ENCODE measurements at places on chromosomes 4 and X.

- DNase-seq, result no peak
Observed at GRCh38 chr4:187993827-187994226, 1.7 kb upstream of the ZFP42 start.

GRCh38 chr4:88758264-88758663 lies 60.6 kb upstream of the NAP1L5 start:
- DNase-seq, result no peak

DNA sequence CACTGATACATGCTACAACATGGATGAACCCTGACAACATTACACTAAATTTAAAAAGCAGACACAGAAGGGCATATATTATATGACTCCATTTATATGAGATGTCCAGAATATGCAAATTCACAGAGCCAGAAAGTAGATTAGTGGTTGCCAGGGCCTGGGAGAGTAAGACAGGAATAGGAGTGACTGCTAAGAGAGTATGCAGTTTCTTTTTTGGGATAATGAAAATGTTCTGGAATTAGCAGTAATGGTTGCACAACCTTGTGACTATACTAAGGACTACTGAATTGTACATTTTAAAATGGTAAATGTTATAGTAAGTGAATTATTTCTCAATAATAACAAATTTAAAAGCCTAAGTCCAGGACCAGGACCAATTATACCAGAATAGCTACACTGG lies 29.5 kb upstream of the NUP54 start:
- no peak for DNase-seq

GRCh38 chr4:165765053-165765452 lies 108.0 kb upstream of the TLL1 start:
- no peak for DNase-seq

- DNase-seq, result no peak
Observed at GRCh38 chr4:11039634-11040131, 355.1 kb upstream of the CLNK start.

- DNase-seq, result peak; percentile 45
Observed at GRCh38 chr4:77052352-77052751, 23.4 kb downstream of the CCNI start.

DNA sequence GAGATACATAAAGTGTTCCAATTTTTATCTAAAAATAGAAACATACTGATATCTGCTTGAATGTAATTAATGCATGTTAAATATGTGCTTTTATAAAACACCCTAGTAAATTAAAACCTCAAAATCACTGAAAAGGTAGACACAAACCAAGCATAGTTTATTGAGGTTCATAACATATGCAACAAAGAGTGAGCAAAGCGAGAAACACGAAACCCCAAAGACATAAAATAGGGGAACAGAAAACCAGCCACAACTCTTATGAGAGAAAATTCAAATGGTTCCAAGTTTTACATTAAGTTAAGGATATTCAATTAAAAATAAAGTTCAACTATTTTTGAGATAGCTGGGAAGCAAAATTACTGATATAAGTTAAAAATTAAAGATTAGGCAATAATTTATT lies 336.4 kb upstream of the AGA start:
- DNase-seq, result no peak

GRCh38 chr4:181822005-181822375 lies 421.2 kb upstream of the TENM3 start:
- no peak for DNase-seq

- no peak for DNase-seq
Observed at GRCh38 chr4:147378780-147379179, 102.1 kb upstream of the EDNRA start.

DNA sequence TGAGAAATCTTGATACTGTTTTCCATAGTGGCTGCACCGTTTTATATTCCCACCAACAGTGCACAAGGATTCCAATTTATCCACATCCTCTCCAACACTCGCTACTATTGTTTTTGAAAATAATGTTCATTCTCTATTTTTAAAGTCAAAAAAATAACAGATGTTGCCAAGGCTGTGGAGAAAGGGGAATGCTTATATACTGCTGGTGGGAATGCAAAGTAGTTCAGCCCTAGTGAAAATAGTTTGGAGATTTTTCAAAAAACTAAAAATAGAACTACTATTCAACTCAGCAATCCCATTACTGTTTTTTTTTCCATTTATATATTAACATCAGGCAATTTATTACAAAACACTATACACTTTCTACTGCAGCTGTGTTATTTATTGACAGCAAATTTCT lies 208.7 kb downstream of the CBLL2 start:
- no peak for DNase-seq

GRCh38 chr4:168337550-168337940 lies 19.0 kb upstream of the DDX60 start:
- DNase-seq, result no peak

DNA sequence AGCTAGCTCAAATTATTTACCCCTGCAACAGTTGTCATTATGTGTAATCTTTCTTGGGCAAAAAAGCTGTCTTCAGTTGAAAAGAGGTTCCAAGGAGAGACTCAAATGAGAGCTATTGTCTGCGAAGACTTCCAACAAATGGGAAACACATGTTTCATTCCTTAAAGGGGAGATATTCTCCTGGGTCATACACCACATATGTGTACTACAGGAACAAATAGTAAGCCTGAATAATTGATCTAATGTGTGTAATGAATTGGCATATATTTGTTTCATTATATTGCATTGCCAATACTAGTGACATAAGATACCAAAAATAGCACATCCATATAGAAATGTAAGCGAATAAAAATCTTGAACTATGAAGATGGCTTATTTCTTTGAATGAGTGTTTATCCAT lies 950.9 kb upstream of the NDST4 start:
- no peak for DNase-seq

DNA sequence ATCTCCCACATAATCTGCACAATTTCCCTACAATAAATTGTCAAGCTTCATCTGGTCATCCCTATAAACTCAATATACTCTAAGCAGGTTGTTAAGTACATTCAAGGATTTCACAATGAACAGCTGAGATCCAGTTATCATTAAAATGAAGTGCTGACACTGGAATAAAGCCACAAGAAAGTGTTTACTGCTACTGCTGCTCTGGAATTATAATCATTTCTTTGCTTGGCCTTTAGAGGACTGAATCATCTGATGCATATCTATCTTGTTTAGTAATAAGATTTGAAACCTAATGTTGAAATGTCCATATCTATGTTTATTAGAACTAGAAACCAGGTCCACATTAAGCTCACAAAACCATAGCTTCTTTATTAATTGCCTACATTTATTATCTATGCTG lies 338.6 kb upstream of the ZFP42 start:
- no peak for DNase-seq

GRCh38 chr4:168317621-168318020 lies 931 bp downstream of the DDX60 start:
- no peak for DNase-seq

GRCh38 chrX:7263330-7263729 lies 115.4 kb upstream of the PUDP start:
- DNase-seq, result no peak

DNA sequence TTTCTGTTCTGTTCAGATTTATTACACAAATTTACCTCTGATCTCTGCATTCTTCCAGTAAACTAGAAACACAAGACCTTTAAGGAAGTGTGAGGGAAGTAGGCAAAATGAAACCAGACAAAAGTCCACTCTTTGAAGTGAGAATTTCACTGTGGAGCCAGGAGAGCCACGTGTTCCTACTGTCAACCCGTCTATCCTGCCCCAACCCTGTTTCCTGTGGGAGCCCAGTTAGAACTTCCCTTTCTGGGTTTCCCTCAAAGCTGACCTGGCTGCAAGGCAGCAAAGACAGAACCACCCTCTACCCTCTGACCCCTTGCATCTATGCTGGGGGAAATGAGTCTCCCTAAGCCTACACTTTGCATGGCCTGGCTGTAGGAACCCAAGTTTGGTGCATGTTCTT lies 40.0 kb downstream of the TMEM144 start:
- DNase-seq, result no peak

DNA sequence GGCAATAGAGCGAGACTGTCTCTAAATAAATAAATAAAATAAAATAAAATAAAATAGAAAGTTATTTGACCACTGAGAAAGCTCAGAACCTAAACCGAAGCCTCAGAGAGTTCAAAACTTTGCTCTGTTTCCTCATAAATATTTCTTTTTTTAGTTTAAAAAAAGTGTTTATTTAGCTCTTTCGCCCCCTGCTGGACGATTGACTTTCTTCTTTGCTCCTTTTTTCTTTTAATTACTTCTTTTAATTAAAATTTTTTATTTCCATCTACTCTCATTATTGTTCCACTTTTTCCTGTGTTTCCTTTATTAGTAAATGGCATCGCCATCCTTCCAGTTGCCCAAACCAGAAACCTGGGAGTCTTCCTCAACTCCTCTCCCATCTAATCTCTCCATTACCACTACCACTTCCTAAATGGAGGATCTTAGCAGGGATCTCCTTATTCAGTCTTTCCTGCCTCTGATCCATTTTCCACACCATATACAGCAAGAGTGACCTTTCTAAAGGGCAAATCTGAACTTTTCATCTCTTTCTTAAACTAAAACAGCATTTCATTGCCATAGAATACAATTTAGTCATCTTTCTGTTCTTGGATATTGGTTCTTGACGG lies 728 bp upstream of the IL13RA2 start:
- no peak for DNase-seq

- no peak for DNase-seq
Observed at GRCh38 chr4:105198541-105198940, 51.9 kb downstream of the TET2 start.

DNA sequence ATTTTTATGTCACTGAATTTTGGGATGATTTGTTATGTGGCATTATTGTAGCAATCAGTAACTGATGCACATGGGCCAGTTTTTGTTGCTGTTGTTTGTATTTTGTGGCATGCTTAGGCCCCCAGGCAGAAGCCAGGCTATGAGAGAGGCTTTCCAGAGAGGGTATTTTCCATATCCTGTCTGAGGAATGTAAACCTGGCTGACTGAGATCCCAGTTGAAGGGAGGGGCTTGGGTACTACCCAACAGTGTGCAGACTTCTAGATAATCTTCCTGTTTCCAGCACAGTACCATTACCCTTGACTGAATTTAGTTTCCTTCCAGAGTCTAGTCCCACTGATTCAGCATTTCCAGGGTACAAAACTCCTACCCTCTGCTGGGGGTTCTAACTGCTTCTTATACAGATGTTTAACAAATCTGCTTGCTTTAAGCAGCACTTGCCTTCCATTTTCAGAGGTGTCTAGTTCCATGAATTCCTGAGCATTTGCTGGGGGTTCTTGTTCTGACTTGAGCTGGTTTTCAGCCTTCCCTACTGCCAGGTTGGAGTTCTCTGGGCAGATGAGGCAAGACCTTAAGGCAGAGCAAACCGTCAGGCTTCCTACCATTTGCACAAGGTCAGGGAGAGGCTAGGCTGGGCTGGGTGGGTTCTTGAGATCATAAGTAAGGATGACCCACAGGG lies 104.7 kb upstream of the EGFL6 start:
- DNase-seq, result no peak

DNA sequence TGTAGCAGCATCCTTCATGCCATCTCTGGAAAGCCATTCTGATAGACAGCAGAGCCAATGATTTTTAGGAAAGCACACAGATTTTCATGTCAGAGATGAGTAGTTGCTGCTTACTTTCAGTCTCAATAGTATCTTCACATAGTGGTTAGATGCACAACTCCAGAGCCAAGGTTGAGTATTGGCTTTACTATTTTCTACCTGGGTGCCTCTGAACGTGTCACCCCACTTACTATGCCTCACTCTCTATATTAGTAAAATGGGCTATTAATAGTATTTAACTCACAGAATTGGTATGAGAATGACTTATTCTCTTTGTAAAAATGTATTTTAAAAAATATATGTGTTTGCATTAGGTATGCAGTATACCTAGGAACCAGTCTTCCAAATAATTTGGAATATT lies 108.8 kb upstream of the STIM2 start:
- no peak for DNase-seq

GRCh38 chrX:47384502-47384901 lies 14.1 kb downstream of the ZNF157 start:
- DNase-seq, result peak; percentile 57

- no peak for DNase-seq
Observed at GRCh38 chr4:119286377-119287002, 35.4 kb downstream of the FABP2 start.

GRCh38 chrX:108468486-108468885 lies 28.8 kb downstream of the COL4A5 start:
- no peak for DNase-seq

GRCh38 chr4:162622664-162623063 lies 458.9 kb upstream of the FSTL5 start:
- DNase-seq, result no peak

- DNase-seq, result no peak
Observed at GRCh38 chr4:76535603-76536372, 100.8 kb downstream of the SHROOM3 start.

GRCh38 chr4:1968686-1969295 lies 40.0 kb downstream of the NELFA start:
- no peak for DNase-seq

DNA sequence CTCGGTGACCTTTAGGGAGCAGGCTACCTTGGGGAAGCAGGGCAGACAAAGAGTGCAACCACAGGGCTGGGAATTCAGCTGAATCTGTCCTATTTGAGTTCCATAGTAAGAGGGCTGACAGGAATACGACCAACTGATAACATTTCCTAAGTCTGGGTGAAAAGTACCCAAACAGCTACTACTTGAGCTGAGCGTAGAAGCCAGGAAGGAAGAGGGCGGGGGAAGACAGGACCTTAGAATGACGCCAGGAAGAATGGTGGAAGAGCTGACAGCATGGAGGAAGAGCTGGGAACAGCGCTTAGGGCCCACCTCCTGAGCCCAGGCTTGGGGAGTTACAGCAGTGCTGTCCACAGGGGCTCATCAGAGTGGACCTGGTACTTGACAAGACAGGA lies 14.4 kb downstream of the MECP2 start:
- no peak for DNase-seq

- peak; percentile 33 for DNase-seq
Observed at GRCh38 chr4:140372751-140373327, 607 bp upstream of the SCOC start.

DNA sequence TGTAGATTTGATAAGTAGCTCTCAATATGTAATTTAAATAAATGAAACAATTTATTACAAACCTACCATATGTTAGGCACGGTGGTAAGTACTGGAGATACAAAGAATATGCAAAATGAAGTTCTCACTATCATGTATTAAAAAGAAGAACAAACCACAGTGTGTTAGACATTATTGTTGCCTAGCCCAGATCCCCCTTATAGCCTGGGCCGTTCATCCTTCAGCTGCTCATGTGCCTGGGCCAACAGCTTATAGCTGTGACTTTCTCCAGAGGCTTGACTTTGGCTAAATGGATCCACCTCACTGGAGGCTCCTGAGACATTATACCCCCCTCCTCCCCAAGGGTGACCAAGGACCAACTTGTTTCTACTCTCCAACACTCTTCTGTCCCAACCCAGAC lies 29.8 kb upstream of the CCNG2 start:
- DNase-seq, result no peak
